GM12892 (cell line): ENCODE measurements at places on chromosomes 7 and 10.

GRCh38 chr7:49322476-49322875 is 398.1 kb downstream of the CDC14C start:
- DNase-seq = no peak

GRCh38 chr7:129835569-129835968 is 117.2 kb downstream of the UBE2H start:
- no peak for DNase-seq

DNA sequence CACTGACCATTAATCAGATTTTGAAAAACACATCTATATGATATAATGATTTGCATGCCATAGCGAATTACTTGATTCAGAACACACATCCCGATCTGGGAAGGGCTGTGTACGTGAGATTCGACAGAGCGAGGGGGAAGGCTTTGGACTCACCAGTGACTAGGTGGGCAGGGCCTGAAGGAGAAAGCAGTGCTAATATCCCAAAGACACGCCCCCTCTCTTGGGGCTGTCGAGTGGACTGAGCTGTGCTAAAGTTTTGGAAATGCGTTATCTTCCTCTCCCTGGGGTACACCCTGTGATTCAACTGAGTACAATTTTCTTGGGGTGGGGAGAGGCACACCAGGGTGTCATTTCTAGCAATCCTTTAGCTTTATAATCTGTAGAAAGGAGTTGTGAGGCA is 1.8 kb downstream of the LRRC17 start:
- no peak for DNase-seq

DNA sequence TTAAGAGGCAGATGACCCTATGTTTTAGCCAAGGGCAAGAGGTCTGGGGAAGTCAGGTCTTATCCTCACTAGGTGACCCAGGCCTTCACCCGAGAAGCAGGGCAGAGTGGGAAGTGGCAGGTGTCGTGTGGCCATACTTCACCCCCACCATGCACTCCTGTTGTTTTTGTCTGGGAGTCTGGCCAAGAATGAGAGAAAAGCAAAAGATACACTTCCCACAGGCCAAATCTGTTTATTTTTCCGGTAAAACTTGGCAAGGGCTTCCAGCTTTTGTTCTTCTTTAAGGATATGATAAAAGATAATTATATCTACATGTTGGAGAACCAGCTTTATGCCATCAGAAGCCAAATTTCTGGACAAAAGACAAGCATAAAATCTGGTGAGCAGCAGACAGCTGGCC is 137.4 kb upstream of the CDC14C start:
- no peak for DNase-seq
